ENCODE measurements at places on chromosomes 6 and 20.

DNA sequence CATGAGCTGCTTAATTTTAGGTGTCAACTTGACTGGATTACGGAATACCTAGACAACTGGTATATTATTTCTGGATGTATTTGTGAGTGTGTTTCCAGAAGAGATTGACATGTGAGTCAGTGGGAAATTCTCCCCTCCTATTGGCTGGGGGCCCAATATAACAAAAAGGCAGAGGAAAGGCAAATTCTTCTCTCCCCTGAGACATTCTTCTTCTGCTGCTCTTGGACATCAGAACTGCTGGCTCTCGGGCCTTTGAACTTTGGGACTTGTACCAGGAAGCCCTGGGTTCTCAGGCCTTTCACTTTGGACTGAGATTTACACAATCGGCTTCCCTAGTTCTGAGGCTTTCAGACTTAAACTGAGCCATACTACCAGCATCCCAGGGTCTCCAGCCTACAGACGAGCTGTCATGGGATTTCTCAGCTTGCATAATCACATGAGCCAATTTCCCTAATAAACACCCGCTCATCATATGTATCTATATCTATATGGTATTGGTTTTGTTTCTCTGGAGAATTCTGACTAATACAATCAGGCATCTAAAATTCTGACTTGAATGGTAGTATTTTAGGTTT is 7.6 kb upstream of the BTN3A3 start:
- DNase-seq, result peak; percentile 68

DNA sequence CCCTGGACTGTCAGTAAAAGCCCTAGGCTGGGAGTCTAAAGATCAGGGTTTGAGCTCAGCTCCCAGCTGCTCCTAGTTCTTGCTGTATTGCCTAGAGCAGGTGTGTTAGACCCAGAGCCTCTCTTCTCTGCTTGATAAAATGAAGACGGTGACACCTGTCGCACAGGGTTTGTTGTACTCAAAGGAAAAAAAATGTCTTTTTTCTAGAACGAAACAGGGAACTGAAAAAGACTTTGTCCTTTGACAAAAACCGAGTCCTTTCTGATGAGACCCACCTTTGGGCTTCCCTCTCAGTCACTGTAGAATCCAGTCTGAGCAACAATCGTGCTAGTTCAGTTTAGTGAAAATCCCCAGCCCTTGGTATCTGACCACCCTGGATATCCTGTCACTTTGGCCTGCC is 102.1 kb upstream of the LAMP5 start:
- no peak for DNase-seq

- DNase-seq, result no peak
Observed at GRCh38 chr20:35704514-35705261, 5.5 kb downstream of the ROMO1 start.

GRCh38 chr20:58850693-58851174 is at the start of gene GNAS-AS1:
TSS of gene GNAS-AS1 (minus strand) at chr20:58850902.
- DNase-seq, result peak; percentile 41

- DNase-seq, result no peak
Observed at GRCh38 chr6:142276256-142276655, 25.6 kb upstream of the ADGRG6 start.

DNA sequence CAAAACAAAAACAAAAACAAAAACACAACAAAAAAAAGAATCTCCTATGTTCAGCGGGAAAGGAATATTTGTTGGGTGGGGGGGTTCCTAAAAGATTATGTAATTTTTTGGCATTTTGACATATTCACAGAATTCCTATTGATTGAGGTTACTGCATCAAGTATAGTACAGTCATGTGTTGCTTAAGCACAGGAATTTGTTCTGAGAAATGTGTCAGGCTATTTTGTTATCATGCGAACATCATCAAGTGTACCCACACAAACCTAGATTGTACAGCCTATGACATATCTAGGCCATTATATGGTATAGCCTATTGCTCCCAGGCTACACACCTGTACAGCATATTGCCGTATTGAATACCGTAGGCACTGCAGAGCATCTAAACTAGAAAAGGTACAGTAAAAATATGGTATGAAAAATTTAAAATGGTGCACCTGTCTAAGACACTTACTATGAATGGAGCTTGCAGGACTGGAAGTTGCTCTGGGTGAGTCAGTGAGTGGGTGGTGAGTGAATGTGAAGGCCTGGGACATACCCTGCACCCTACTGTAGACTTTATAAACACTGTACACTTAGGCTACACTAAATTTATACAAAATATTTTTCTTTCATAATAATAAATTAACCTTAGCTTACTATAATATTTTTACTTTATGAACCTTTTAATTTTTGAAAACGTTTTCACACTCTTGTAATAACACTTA is 110.6 kb downstream of the CDKAL1 start:
- no peak for DNase-seq

DNA sequence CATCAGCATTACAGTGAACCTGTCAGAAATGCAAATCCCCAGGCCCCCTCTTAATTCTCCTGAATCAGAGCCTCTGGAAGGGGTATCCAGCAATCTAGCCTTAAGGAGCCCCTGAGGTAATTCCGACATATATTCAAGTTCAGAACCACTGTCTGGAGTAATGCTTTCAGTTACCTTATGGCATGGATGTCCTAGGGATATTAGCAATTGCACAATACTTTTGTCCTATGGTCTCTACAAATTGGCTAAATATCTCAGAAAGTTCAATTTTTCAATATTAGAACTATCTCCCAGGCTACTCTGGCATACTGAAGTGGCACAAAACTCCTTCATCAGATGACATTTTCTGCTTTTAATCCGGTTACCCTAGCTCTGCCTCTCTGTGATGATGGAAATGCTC is 6.4 kb downstream of the NSFL1C start:
- DNase-seq, result no peak

DNA sequence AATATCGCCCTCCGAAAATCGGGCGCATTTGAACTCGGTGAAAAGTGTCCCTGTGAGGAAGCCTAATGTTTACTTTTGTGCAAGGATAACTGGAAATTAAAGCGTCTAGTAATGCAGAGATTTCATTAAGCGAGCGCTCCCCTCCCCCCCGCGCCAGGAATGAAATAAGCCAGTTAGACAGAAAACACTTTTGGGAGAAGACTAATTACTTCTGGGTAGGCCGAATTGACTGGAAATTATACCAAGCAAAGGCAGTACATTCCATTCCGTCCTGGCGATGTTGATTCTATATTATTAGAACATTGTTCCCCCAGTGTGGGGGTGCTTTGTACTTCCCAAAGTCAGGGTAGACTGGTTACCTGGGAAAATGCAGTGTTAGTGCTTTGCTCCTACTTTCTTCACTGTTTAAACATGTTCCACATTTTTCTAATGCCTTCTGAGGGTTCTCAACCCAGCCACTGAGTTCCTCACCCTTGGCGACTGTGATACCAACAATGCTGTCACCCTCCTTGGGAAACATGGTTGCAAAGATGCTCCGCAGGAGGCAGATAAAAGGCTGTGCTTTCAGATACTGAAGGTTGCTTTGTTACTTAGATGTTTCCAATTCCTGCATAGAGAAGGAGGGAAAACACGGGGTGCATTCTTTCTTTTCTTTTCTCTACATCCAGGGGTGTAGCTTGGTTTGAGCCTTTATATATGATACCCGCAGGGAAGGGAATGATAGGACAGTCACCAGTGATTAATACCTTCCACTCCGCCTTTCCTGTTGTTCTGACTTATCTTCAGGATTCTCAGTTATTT is 2.6 kb downstream of the GJA1 start:
- no peak for DNase-seq

GRCh38 chr6:129191235-129191634 is 308.3 kb downstream of the LAMA2 start:
- DNase-seq, result no peak

DNA sequence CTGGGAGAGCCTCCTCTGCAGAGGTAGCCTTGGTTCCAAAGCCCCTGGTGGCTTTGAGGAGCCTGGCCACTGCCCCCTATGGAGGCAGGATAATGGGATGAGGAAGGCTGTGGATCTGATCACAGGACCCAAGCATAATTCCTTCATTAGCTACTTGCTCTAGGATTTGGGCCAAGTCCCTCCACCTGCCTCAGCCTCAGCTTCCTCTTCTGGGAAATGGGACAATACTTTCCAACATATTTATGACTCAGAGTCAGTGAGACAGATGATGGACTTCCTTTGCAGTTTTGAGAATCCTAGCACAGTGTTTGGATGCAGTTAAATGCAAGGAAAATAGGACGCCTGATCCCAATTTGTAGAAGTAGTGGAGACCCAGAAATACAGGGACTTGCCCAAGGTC is 63.8 kb upstream of the MYL9 start:
- no peak for DNase-seq

- DNase-seq, result no peak
Observed at GRCh38 chr20:63330940-63331339, 30.2 kb downstream of the CHRNA4 start.

GRCh38 chr6:126396131-126396530 is 56.2 kb downstream of the CENPW start:
- no peak for DNase-seq

DNA sequence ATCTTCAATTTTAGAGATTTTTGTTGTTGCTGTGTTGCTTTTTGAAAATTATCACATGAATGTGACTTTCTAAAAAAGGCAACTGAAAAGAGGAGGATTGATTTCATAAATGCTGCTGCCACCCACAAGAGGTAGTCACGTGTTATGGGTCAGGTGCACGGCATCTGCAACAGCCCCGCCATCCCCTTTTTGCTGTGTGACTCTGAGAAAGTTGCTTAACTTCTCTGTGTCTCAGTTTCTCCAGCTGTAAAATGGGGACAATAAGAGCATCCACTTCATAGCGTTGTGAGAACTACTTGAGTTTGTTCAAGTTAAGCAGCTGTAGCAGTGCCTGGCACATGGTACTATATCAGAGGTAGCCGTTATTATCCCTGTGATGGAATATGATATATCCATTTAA is 10.7 kb downstream of the CCN5 start:
- DNase-seq, result no peak

DNA sequence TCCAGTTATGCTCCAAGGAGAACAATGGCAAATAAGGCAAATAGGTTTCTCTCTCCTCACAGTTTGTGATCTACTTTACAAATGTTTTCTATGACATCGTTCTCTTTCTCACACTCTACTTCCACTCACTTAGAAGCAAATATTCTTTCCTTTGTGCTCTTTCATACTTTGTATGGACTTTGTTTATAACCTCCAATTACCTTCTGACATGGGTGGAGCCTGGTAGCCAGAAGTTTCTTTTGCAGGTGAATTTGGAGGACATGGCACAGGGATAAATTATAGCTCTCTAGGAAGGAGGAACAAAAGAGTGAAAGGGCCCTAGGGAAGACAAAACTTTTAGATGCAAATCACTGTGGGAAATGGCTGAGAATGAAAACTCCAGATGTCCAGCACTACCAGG is 69.3 kb downstream of the OPN5 start:
- DNase-seq, result no peak

DNA sequence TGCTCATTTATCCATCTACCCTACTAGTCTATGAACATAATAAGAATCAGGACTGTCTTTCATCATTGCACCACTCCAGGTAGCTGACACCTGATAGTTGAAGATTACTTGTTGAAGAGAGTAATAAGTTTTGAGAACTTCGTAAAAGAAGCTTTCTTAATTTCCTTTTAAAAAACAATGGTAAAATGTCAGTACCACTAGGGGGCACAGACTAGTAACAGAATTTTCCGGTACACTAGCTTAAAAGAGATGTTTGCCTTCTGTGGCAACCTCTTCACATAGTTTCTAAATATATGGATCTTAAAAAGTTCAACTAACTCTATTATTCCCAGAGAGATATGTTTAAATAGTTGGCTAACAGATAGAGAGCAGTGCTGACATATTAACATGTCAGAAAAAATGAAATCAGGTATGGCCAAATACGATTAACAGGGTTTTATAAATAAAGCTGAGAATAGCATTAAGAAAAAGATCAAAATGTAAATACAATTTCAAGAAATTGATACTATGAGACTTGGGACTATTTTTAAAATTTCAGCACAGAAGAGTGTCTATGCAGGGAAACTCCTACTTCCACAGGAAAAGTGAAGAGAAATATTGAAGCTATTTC is 5.4 kb upstream of the KCNQ5 start:
- DNase-seq, result no peak

- peak; percentile 47 for DNase-seq
Observed at GRCh38 chr6:153092082-153093013, 38.7 kb downstream of the RGS17 start.

DNA sequence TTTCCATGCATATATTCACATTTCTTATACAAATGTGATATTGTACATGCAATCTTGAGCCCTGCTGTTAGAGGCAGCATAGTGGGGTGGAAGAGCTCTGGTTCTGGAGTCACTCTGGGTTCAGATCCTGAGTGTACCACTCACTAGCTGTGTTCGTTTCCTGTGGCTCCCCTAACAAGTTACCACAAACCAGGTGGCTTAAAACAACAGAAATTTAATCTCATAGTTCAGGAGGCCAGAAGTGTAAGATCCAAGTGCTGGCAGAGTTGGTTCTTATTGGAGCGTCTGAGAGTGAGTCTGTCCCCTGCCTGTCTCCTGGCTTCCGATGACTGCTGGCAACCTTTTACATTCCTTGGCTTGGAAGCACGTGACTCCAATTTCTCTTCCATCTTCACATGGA is 115.6 kb downstream of the MAP3K7 start:
- no peak for DNase-seq

- no peak for DNase-seq
Observed at GRCh38 chr6:102655823-102656222, 1262.3 kb downstream of the GRIK2 start.

DNA sequence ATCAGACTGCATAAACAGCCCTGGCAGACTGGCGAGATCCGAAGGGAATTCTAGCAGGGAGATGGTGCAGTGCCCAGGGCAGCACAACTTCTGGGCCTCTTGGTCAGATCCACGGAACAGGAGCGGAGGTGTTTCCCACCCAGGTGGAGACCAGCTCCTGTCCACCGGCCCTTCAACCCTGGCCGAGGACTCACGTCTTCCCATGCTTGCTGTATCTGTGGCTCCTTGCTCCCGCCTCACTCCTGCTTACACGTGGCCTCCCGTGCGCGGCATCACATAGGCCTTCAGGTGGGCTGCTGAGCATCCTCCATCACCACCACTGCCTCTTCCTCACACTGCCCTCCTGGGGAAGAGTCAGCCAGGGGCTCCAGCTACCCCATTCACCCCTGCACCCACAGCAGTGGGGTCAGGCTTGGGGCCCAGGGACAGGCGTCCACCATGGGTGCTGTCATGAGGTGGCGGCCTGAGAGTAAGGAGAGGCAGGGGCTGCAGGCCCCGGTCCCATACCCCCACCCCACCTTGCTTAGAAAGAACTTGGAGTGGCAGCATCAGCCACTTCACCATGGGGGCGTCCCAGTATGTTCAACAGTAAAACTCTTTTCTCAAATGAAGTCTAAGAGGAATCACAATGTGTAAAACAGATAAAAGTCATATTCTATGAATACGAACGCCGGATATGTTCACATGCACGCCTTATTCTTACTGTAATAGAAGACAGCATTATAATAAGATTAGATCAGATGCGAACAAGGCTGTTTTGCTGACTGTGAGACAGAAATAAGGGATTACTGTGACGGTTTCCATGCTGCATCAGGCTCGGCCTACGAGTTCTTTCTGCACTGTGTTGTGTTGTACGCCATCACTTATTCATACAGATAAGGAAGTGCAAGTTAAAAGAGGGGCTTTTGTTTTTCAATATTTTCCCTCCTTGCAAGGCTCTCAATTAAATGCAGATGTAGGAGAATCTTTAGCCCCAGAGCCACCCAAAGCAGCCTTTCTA is 165.4 kb downstream of the GRM4 start:
- DNase-seq, result no peak
